ENCODE measurements at places on chromosomes 5 and 9.

DNA sequence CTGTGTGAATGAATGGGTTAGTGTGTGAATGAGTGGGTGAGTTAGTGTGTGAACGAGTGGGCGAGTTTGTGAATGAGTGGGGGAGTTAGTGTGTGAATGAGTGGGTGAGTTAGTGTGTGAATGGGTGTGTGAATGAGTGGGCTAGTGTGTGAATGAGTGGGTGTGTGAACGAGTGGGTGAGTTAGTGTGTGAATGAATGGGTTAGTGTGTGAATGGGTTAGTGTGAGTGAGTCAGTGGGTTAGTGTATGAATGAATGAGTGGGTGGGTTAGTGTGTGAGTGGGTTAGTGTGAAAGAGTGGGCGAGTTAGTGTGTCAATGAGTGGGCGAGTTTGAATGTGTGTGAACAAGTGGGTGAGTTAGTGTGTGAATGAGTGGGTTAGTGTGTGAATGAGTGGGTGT, 35.5 kb downstream of the NKD2 start:
- DNase-seq, result no peak

GRCh38 chr5:121890297-121890858, 38.7 kb downstream of the FTMT start:
- no peak for DNase-seq

DNA sequence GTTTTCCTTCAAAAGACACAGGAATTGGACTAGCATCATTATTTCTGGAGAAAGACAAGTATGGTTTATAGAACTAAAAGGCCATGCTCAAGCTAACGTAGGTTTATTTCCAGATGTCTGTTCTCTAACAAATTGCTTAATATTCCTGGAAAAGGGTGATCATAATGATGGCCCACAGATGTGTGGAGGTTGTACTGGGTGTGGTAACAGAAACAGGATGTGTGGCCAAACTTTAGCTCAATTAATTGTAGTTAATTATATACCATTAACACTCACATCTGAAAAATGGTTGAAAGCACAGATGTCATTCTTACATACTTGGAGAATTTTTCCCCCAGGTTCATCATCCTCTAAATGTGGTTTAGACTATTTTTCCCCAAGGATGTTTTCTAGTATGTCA, 292.7 kb upstream of the RASA1 start:
- DNase-seq, result no peak

DNA sequence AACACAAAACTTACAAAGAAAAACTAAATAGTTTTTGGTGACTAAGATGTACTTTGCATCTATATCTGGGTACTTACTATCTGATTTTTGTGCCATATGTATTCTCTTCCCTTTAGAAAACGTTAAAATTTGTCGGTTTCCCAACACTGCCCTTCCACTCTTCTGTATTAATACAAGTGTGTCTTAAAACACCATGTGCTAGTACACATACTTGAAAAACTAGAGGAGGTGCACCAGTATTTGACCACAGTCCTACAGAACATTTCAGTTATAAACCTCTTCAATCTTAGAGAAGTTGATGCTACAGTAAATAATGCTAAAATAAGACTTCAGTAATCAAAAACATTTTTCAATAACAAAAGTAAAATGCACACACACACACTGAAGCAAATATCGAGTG, 251.2 kb downstream of the EFNA5 start:
- DNase-seq, result no peak

DNA sequence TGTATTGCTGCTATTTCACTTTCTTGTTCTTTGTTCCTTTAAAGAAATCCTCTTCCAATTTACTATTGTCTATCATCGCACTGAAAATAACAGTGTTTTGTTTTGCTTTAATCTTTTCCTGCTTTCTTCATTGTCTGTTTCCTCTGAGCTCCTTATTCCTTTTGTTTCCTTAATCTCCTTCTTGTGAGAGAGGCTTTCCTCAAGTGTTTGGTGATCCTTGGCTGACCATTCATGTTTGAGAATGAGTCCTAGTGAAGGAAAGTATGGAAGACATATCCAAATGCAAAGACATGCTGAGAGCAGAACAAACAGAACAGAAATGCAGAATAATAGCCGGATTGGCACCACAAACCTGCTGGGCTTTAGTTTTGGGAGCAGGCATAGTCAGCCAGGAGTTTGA, 42.0 kb upstream of the ENTREP1 start:
- DNase-seq, result no peak

GRCh38 chr9:126297661-126298060, 29.0 kb upstream of the MVB12B start:
- no peak for DNase-seq

All from astrocyte of the cerebellum (primary cell).